ENCODE measurements at places on chromosomes 12 and 14.

DNA sequence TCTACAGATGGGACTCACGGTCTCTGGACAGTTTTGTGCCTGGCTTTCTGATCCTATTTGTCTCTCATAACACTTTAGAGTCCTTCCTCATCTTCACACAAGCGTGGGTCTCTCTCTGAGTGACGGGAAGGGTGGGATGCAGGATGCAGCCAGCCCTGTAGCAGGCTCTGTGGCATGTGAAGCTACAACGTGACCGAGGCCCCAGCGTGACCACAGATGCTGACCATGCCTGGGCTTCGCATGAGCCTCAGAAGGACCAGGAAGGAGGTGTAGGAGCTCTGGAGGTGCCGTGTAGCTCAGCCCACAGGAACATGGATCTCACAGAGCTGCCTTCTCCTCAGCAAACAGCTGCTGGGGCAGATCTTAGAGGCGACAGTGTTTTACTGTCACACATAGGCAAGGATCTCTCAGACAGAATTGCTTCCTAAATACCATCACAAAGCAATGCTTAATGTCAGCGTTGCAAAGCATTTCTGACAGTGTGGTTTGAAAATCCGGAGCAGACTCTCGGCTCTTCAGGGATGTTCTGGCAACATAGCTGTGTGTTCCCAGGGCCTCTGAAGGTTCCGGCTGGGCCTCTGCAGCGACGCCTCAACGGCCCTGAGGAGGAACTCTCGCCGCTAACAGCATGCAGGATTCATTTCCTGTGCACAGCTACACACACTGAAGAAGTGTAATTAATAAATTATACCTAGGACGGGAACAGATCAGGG, 21.9 kb downstream of the ANKLE2 start:
- no peak for DNase-seq

- DNase-seq = no peak
Observed at GRCh38 chr14:59677771-59678231, 101.2 kb upstream of the CCDC175 start.

DNA sequence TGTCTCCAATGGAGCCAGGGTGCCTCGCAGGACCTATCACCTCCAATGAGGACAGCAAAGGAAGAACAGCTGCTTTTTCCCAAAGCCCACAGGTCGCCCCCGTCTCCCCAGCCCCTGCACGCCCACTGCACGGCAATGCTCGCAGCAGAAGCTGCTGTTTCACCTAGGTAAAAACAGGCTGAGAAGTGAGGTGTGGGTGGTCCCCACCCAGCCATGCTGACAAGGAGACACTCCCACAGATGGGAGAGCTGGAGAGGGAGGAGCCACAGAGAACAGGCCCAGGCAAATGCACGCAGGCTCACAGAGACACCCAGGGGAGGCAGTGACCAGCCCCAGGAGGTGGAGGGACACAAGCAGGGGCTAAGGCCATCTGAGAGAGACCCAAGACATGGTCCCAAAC, 10.4 kb downstream of the CFAP73 start:
- no peak for DNase-seq

GRCh38 chr12:126936181-126936851, 1330.7 kb upstream of the TMEM132C start:
- no peak for DNase-seq

- no peak for DNase-seq
Observed at GRCh38 chr14:21072031-21072473, 1.9 kb downstream of the ARHGEF40 start.

- DNase-seq = peak; percentile 79
Observed at GRCh38 chr12:106753526-106753925, 21.0 kb upstream of the RIC8B start.

- no peak for DNase-seq
Observed at GRCh38 chr14:78091361-78091760, 78.8 kb upstream of the NRXN3 start.

DNA sequence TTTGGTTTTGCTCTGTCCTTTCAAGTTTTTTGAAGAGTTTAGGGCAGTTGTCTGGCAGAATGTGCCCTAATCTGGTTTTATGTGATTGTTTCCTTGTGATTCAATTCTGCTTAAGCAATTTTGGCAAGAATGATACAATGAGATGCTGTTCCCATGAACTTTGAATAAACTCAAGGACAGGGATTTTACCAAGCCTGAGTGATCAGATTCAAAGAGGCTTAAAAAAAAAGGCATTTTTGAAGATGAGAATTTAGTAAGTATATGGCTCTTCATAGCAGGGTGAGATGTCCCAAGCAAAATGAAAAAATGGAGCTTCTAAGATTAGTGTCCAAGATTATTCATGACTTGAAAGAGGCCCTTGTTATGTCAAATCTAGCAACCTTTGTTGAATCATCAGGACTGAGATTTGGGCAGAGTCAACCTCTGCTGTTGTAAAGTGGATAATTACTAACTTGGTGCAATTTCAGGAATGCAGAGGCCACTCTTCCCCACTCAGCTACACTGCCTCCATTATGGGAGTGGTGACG, 180.6 kb upstream of the NUDT4 start:
- DNase-seq = no peak

DNA sequence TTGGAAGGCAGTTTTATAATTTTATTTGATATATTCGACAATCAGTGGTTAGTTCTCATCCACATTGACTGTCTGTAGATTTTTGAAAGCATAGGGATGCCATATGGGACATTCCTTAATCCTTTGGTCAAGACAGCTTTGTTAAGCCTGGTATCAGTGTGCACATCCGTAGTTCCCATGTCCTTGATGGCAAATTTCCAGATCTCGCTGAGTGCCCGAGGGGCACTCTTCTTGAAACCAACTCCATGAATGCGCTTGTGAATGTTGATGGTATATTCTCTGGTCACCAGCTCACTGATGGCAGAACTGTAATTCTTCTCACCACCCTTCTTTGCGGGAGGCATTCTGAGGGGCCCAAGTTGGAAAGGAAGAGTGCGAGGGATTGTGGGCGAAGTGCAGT, 6.1 kb upstream of the DENND5B start:
- DNase-seq = no peak

- DNase-seq = no peak
Observed at GRCh38 chr14:104953896-104954656, 24.1 kb downstream of the AHNAK2 start.

DNA sequence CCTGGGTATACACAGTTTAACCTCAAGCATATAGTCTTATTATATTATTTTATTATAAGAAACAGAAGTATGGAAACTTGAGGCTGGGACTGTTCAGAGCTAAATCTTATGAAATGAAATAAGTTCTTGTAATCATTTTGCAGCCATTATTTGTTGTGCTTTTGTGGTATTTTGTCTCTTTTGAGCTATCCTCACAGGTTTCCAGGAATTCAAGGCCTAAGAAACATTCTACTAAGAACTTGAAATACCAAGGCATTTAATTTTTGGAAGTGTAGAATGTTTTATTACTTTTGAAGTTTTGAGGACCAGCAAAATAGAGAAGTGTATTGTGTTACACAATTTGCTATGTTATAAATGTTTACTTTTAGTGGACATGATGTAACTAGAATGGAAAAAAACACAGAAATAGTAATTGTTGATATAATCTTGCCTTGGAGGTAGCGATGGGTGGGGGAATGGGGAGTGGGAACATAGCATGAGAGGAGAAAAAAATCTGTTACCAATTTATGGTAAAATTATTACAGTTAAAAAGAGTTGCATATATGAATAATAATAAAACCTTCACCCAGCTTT, 81.7 kb downstream of the CRADD start:
- DNase-seq = no peak

- no peak for DNase-seq
Observed at GRCh38 chr12:122265886-122266229, 436 bp downstream of the VPS33A start.

DNA sequence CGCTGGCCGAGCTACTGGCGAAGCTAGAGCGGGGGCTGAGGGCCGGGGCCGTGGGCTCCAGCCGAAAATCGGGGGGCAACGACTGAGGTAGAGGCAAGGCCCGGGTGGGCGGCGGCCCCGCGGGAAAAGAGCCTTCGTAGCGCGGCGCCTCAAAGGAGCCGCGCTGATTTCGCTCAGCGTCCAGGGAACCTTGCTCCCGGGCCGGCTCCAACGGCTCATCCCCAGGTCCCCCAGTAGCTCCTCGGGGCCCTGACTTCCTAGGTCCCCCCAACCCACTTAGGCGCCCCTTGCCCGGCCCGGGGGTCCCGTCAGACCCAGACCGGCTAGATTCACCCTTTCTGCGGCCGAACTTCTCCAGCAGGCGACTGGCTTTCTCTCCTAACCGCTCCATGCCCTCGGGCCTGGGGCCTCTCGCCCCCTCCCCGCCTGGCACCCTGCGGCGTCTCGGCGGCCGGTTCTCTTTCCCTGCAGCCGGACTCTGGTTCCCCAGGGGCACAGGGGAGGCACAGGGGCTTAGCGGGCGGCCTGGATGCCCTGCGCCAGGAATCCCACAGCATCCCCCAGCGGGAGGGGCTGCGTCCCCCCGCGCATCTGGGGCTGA, 375 bp downstream of the AJUBA start:
- no peak for DNase-seq

DNA sequence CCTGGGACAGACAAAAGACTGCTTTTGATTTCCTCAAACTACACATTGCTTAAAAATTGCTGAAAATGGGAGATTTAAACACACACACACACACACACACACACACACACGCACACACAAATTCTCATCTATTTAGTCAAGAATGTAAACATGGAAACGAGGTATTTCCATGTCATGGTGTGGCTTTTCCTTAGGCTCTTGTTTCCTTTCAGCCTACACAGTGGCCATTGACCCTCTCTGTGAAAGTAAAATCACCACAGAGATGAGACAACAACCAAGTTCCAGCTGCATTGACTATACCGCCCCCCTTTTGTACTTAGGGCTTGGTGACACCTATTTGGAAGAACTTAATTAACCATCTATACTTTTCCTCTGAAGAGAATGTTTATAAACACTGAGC, 41.9 kb downstream of the TTC8 start:
- no peak for DNase-seq

DNA sequence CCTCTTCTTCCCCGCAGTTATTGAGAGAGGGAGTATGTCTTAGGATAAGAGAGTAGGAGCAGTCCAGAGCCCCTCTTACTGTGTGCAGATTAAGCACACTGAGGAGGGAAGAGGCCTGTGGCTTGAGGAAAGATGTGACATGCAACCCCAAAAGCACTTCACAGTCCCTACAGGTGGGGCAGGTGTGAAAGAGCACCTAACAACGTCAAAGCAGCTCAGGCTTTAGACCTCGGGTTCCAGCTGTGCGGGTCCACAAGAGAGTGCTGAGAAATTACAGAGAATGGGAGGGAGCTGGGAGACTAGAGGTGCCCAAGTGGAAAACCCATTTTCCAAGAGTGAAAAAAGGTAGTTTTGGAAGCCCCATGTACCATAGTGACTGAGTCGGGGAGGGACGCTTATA, 127.6 kb downstream of the SLC25A47 start:
- no peak for DNase-seq

- DNase-seq = no peak
Observed at GRCh38 chr12:98533723-98534251, 18.4 kb downstream of the TMPO start.

GRCh38 chr12:106681210-106681609, 93.3 kb upstream of the RIC8B start:
- DNase-seq = no peak

- peak; percentile 15 for DNase-seq
Observed at GRCh38 chr14:94382716-94383596, 5.4 kb downstream of the SERPINA1 start.

DNA sequence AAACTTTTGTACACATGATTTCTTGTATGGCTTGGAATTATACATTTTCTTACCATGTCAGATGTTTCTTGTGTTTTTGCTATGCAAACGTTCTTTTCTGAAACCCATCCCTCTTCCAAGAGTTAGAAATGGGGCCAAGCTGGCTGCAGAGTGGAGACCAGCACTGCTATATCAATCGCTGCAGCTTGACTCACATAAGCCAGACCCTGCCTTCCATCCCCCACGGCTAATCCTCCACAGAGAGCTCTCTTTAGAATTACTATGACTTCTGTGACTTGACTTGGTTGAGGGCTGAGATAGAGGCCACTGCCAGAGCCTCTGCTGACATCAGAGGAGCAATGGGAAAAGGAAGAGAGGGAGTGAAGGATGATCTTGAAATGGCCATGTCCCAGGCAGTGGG, 147.9 kb downstream of the DACT1 start:
- DNase-seq = no peak

DNA sequence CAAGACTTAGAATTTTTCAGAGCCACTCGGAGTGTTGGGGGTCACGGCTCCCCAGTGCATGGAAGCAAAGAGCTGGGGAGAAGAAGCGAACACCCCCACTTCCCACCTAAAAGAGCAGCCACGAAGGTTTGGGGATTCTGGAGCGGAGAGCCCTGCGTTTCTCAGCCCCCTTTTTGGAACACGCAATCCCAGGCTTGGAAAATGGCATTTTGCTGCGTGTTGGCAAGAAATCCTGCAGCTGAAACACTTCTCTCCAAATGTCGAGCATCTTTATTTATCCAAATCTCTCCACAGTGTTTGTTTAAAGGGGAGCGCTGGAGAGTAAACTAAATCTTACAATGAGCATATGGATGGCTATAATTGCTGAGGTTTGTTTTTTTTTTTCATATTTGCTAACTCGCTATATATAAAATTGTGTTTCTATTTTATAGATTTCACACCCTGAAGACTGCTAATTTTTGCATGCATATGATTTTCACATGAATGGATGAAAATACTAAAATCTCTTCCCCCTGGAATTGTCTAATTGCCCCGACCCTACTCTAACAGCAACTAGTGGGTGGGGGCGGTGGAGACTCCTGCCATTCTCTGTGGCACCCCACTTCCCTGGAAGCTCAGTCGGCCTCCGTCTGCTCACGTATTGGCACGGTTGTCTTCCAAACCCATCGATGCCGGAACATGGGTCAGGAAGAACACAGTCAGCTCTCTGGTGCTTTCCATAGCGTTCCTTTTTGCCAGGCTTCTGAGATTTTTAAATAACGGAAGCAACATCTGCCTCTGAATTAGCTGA, 120.5 kb downstream of the GCH1 start:
- no peak for DNase-seq

- DNase-seq = no peak
Observed at GRCh38 chr12:62839869-62840660, 94.9 kb downstream of the PPM1H start.
